ENCODE measurements at places on chromosomes 2 and 18. TPM values are rescaled to one million over a fixed set of nuclear protein-coding genes. Genes with fewer than 3 reads are reported as not detected.

- DNase-seq, result no peak
Measured at GRCh38 chr2:24840164-24840869, 47.1 kb downstream of the CENPO start.

GRCh38 chr18:9135081-9135911 lies 1.3 kb upstream of the ANKRD12 start:
- DNase-seq, result no peak

GRCh38 chr2:200104015-200104414 lies 148.6 kb downstream of the MAIP1 start:
- no peak for DNase-seq

- no peak for DNase-seq
Measured at GRCh38 chr2:172256886-172257285, 154.2 kb upstream of the DLX2 start.

CTNNA2 gene
- 4.1 TPM for polyA plus RNA-seq

DNA sequence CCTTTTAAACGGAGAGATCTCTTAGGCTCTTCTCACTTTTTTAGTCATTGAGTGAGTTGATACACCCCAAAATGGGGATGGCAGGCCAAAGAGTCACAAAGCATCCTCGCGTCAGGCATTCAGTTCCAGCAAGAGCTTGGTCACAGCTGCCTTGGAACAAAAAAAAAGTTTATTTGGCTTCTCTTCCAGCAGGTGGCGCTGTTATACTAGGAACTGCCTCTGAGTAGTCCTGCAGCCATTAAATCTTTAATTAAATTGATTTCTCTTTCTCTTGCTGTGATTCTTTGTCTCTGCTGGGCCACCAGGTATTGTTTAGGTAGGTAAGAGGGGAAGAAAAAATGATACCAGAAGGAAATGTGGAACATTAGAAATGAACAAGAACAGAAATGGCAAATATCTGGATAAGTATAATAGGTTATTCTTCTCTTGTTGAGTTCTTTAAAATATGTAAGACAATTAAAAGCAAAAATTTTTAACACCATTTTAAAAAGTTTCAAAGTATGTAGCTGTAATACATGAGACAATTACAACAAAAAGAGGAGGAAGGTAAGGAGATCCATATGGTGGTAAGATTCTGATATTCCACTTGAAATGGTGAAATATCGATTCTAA lies 175.1 kb downstream of the GALNT1 start:
- peak; percentile 36 for DNase-seq

- DNase-seq, result no peak
Measured at GRCh38 chr2:62947403-62947802, 103.2 kb upstream of the OTX1 start.

QPCT gene
- polyA plus RNA-seq, result 16.2 TPM

SCYGR6 gene
- polyA plus RNA-seq, result not detected

PRSS56 gene
- not detected for polyA plus RNA-seq

ARID5A gene
- 4.1 TPM for polyA plus RNA-seq

FLACC1 gene
- 2.3 TPM for polyA plus RNA-seq

LYG2 gene
- polyA plus RNA-seq, result 0.19 TPM

DNA sequence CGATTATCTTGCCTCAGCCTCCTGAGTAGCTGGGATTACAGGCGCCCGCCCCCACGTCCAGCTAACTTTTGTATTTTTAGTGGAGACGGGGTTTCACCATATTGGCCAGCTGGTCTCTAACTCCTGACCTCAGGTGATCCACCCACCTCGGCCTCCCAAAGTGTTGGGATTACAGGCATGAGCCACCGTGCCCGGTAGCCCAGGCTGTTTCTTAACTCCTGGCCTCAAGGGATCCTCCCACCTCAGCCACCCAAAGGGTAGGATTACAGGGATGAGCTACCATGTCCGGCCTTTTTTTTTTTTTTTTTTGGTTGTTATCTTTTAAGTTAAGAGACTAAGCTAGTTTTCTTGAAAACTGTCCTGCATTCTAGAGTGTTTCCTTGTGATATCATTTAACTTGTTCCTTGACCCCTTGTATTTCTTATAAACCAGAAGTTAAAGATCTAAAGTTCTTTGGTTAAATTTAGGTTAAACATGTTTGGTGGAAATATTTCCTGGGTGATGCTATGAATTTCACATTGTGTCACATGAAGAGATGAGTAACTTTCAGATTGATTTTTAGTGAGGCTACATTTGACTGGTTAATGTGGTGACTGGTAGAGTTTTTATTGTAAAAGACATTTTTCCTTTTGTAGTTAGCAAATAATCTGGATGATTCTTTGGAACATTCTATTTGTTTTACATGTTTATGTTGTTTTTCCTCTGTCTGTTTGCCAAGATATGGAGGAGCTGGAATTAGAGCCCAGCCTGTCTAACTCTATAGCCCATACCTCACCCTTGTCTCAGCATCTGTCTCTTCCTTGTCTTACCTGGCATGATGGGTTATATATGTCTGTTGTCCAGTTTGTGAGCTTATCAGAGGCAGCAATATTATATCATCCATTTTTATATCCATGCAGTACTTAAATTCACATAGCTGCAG lies 5.2 kb downstream of the NCAPH start:
- DNase-seq, result no peak

COL6A3 gene
- polyA plus RNA-seq, result 227 TPM

FSIP2 gene
- polyA plus RNA-seq, result 2.4 TPM

PLEKHA3 gene
- polyA plus RNA-seq, result 32.5 TPM

DNA sequence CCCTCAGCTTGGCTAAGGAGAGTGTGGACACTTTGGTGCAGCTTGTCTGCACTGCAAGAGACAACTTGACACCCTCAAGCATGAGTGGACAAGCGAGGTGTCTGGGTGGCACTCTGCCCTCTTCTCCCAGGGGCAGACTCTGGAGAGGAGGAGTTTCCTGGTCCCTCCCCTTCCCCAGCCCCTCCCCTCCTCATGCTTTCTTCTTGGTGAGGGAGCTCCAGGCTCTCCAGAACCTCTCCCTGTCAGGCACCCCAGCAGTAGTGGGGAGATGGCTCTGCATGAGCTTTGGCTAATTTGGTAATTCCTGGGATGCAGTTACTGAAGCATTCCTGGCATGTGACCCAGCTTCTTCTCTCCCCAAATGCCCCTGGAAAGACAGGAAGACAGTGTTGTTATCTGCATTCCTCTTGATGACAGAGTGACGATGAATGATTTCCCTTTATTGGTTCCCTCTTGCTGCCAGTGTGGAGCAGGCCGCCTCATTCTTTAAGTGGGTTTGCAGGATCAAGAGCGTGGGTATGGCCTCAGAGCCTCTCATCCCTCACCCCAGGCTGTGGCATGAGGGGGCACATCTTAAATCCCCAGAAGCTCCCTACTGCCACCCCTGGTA lies 89.2 kb downstream of the STPG4 start:
- no peak for DNase-seq

SLC9A2 gene
- 7.2 TPM for polyA plus RNA-seq

DNA sequence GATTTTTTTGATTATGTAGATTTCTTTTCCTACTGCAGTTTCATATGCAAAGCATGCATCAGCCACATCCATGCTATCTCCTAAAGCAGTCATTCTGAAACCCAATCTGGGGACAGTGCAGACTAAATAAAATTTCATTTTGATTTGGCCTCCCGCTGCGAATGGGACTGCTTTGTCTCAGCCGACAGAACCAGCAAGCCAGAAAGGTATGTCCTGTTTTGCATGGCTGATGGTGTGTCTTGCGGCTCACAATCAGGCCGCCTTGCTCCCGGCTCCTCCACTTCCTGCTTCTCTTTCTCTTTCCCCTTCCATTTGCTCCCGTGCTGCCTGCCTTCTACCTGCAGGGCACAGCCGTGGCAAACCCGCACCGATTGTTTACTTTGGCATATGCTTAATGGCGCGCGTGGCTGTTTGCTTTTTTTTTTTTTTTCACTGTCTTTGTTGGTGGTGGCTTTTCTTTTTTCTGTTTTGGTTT lies 419.6 kb upstream of the POU3F3 start:
- DNase-seq, result no peak

AMER3 gene
- polyA plus RNA-seq, result 0.10 TPM

DNA sequence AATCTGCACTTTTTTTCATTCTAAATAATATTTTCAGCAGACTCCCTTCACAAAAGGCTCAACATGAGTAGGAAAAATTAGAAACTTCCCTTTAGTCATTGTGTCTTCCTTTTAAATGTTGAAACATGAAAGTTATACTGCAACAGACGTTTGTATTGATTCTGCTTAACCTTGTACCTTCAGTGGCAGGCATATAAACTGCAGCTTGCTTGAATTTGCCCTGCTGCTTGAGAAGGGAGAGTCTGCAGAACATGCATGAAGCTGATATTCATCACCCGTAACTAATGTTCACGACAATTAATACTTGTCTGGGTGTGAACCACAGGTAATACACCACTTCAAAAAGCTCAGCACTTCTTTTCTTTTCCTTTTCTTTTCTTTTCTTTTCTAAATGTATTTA lies 294.7 kb upstream of the LRP1B start:
- no peak for DNase-seq

PCARE gene
- polyA plus RNA-seq, result 0.28 TPM

DNA sequence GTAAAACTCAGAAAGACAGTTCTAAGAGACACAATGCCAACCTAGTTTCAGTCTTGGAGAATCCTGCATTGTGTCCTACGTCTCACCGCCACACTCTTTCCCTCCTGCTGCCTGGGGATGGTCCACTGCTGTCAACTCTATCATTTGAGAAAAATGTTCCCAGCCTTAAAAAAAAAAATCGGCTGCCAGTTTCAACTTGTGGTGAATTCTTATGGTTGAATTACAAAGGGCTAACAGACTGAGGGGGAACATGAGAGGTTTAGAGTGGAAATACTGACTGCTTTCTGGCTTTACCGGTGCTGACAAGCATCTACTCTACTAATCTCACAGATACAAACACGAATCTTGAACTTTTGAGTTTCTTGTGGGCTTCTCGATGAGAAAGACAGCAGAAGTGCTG lies 74.0 kb downstream of the NAB1 start:
- no peak for DNase-seq

TTC27 gene
- polyA plus RNA-seq, result 27.2 TPM

DNA sequence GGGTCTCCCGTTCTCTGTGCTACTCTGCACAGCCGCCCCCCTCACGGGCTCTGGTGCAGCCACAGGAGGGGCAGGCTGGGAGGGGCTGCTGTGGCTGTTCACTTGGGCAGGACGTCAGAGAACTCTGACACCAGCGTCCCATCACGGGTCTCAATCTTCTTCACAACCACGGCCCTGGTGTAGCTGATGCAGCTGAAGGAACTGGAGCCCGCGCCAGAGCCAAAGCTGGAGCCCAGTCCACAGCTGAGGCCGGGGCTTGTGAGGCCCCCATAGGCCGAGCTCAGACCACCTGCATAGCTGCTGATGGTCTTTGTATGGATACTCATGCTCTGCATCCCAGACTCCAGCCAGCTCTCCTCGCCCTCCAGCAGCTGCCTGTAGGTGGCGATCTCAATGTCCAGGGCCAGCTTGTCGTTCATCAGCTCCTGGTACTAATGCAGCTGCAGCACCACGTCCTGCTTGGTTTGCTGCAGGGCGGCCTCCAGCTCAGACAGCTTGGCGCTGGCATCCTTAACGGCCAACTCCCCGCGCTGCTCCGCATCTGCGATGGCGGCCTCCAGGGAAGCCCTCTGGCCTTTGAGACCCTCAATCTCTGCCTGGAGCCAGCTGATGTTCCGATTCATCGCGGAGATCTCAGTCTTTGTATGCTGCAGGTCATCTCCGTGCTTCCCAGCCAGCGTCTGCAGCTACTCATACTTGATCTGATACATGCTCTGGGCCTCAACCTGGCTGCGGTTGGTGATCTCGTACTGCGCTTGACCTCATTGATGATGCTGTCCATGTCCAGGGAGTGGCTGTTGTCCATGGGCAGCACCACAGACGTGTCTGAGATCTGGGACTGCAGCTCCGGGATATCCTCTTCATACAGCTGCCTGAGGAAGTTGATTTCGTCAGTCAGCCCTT lies 7.4 kb upstream of the DUSP19 start:
- DNase-seq, result no peak

ITGB6 gene
- 19.6 TPM for polyA plus RNA-seq

- DNase-seq, result no peak
Measured at GRCh38 chr18:28999726-29000125, 822.8 kb upstream of the CDH2 start.

DNA sequence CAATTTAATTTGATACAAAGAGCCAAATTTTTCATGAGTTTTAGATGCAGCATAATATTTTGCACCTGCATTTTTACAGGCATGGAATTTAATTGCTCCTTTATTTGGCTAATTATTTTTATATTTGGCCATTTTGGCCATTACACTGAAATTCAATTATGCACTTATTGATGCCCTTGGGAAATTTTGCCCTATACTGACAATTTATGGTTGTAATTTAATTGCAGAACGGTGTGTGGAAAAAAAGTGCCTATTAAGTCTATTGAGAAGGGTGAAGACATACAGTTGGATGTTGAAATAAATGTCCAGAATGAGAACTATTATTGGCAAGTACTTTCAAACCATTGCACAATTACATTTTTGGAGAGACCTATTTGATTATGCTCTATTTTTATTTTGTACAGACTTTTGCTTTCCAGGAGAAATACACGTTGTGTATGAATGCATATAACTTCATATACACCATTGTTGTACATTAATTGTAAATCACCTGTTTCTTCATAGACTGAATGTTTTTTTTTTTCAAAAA lies 1319.3 kb upstream of the CDH2 start:
- no peak for DNase-seq

- peak; percentile 19 for DNase-seq
Measured at GRCh38 chr2:190180313-190181122, 118.0 kb upstream of the MSTN start.

ZNF519 gene
- 13.4 TPM for polyA plus RNA-seq

- no peak for DNase-seq
Measured at GRCh38 chr2:53987336-53987921, 16.6 kb upstream of the PSME4 start.

GCA gene
- polyA plus RNA-seq, result 40.4 TPM

DNA sequence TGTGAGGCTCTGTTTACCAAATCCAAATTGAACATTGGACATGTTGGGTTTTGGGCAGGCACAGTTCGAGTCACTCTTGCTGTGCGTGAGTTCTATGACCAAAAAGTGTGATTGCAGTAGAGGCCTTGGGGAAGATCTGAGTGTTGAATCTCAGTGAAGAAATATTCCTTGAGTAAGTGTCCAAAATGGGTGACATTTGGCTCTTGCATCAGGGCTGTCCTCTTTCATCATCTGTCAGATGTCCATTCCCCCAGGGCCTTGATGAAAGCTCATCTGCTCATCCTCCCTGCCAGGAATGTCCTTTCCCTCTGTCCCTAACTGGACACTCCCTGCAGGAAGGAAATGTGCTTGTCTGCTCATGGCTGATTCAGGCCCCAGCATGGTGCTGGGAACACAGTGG lies 6.4 kb upstream of the SFTPB start:
- no peak for DNase-seq

DNA sequence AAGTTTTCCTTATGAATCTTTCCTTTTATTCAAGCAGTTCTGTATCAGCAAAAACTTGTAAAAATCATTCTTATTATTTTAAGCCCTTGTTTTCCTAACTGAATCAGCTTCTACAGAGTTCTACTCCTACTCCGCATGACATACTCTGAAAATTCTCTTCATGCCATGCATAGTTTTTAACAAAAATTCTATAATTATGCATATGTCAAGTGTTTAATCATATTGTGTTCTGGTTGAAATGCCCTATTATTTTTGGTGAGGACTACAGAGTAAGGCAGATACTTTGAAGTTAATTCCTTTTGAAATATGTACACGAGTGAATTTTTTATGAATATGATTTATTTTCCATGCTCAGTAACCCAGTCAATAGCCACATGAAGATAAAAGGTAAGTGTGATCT lies 28.8 kb downstream of the ANKRD30B start:
- DNase-seq, result no peak
